Stimulated activated CD4-positive, alpha-beta T cell treated with anti-CD3 and anti-CD28 coated beads, TNF-alpha, amount 100 ng/mL, for 1 hour (primary cell): ENCODE measurements at places on chromosomes 7 and 10.

GRCh38 chr10:75904499-75905283 is 473.3 kb downstream of the LRMDA start:
- no peak for DNase-seq

GRCh38 chr7:80100254-80100653 is 34.4 kb upstream of the GNAI1 start:
- no peak for DNase-seq

- DNase-seq, result no peak
Observed at GRCh38 chr10:109892117-109892516, 31.2 kb downstream of the XPNPEP1 start.

DNA sequence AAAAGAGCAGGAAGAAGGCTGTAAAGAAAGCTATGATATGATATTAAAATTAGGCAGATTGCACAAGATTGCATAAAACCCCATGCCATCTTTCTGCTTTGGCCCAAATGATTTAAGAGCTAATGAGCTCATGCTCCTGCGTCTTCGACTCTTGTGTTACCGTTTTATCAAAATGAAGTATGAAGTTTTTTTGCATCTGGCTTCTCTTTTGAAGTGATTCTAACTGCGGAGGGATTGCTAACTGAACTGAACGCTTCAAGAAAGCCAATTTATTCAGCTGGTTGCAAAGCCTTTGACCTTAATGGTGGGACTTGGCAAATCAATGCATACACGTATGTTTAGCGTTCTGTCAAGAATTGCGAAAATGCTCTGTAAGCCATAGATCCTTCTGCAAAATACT is 282.9 kb downstream of the TWIST1 start:
- no peak for DNase-seq

GRCh38 chr10:105733924-105734323 is 1092.8 kb downstream of the SORCS3 start:
- no peak for DNase-seq

- no peak for DNase-seq
Observed at GRCh38 chr7:142455392-142455791, 197.5 kb upstream of the PRSS58 start.

- DNase-seq, result no peak
Observed at GRCh38 chr10:132654708-132655661, 117.4 kb downstream of the INPP5A start.
